Mammary epithelial cell (primary cell): ENCODE measurements at places on chromosomes 3 and 15. TPM values are rescaled to one million over a fixed set of nuclear protein-coding genes. Genes with fewer than 3 reads are reported as not detected.

Gene CEMIP
- polyA plus RNA-seq: 0.18 TPM

Gene ROBO2
- not detected for polyA plus RNA-seq

Gene INSYN1
- 0.03 TPM for polyA plus RNA-seq

Gene SLC38A3
- 0.06 TPM for polyA plus RNA-seq

Gene HCN4
- polyA plus RNA-seq: not detected

Gene BCL2A1
- 0.06 TPM for polyA plus RNA-seq

Gene RAD51
- polyA plus RNA-seq: 19.2 TPM

Gene TRIM71
- polyA plus RNA-seq: 0.01 TPM

Gene ELP6
- polyA plus RNA-seq: 68.1 TPM

Gene CCR8
- polyA plus RNA-seq: not detected

Gene GATA2
- polyA plus RNA-seq: 0.10 TPM

Gene PP2D1
- polyA plus RNA-seq: not detected

Gene OIP5
- polyA plus RNA-seq: 12.2 TPM

Gene ADAMTS17
- polyA plus RNA-seq: 0.24 TPM

Gene TBL1XR1
- polyA plus RNA-seq: 54.2 TPM
